ENCODE measurements at places on chromosomes 5 and 9.

DNA sequence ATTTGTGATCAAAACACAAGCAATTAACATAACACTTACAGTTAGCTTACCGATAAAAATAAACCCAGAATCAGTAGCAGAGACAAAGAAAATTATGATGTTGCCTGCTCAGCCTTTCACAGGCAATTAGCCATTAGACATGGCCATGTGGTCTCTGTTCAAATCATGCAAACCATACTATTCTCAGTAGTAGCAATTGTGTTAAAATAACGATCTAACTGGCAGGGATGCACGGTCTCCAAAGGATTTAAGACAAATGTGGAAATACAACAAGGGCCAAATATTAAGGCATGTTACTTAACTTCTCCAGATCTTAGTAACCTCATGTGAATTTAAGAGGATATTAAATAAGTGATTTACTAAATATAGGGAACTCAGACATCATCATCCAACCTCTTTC lies 59.5 kb downstream of the PTBP3 start:
- no peak for DNase-seq

DNA sequence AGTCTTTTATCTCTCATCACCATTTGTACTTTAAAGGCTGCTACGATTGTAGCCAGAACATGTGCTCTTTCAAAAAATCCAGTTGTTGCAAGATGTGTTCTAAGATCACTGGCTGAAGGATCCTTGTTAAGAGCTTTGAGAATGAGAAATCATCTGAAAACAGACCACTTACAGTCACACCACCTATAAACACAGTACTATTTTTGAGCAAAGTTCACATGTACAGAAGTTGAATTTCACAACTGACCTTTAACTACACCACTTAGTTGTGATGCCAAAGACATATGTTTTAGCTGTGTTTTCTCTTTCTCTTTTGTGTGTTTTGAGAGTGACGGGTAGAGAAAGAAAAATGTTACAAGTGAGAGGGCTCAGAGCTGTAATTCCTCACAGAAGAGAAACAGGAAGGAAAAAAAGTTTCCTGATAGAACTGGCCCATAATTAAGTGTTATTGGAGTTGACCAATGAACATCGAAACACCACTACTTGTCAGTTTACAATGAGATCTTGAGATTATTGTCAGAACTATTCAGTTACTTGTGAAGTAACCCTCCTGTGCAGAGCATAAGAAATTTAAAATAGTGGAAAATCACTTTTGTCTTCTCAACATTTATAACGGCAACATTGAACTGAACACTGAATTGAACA lies 245.4 kb downstream of the MLLT3 start:
- DNase-seq: no peak

DNA sequence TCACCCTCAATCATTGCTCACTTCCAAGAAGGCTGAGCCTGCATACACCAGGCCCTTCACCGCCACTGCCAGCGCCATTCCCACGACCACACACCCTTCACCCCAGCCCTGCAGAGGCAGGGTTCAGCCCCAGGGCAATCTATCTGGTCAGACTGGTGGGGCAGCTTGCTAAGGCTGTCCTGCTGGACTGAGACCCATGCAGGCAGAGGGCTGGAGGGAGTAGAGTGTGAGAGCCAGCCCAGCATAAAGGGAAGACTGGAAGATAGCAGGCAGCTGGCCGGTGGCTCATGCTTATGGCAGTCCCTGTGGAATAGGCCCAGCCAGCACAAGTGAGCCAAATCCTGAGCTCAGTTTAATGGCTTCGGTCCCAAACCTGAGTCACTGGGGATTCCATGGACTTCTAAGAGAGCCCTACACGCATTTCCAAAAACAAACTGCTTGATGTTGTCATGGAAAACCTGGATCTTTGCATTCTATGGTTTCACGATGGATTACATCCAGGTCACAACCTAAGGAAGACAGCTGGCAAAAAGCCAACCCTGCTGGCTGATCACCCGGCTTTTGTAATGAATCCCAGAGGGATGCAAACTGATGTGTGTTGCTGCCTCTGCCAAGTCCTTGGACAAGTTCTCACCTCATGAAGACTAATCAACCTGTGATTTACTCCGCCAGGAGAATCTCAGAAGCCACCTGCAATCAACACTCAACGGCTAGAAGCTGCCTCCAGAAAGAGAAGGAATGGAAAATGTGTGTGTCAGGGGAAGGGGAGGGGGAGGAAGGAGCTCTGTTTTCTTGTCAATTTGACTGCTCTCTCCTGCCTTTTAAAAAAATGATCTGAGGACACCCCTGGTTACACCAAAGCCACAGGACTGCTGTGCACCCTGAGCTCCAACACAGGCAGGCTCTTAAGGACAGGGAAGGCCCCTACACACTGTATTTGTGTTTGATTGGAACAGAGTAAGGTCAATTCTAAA lies 143.6 kb downstream of the LHFPL2 start:
- peak; percentile 100 for DNase-seq

- DNase-seq: no peak
These were observed 166.3 kb downstream of the DOCK2 start for GRCh38 chr5:169803077-169803981.

DNA sequence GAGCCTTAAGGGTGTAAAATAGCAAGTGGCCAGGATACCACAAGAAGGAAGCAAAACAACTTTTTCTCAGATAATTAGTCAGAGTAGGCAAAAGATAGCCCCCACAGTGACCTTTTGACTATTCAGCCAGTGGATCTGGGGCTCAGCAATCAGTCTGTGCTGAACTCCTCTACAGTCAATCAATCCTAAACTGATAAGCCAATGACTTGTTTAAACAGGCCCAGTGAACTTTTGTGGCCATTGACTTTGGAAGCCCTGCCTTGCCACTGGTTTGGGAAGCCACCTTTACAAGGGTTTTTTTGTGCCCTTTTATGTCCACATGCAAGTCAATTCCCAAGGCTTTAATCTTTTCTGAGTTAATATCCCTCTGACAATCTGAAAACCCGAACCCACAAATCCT lies 1565.0 kb upstream of the WWC1 start:
- no peak for DNase-seq

- no peak for DNase-seq
These were observed 87.6 kb upstream of the COL5A1 start for GRCh38 chr9:134553996-134554372.

DNA sequence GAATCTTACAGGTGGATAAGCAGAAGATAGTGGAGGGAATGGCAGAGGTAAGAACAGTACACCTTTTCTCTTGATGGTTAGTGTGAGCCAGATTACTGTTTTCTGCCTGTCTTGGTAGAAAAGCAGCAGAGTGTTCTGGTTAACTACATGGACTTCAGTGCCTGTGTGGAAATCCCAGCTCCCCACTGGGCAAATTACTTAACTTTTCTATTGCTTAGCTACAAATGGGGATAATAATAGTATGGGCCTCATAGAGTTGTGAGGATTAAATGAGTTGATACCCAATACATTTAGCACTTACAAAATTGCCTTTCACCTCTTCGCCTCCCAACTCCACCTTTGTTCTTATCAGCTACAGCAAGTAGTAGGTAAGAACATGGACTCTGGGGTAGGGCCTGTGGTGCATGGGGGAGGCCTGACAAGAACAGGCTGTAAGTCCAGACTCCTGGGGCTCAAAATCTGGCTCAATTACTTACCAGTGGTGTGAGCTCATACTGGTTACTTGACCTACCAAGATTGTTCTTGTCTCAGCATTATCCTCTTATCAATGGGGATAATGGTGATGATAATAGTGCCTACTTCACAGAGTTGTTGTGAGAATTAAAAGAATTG lies 125.1 kb downstream of the LIFR start:
- DNase-seq: no peak

- no peak for DNase-seq
These were observed 11.5 kb downstream of the PRRX2 start for GRCh38 chr9:129676975-129677374.

DNA sequence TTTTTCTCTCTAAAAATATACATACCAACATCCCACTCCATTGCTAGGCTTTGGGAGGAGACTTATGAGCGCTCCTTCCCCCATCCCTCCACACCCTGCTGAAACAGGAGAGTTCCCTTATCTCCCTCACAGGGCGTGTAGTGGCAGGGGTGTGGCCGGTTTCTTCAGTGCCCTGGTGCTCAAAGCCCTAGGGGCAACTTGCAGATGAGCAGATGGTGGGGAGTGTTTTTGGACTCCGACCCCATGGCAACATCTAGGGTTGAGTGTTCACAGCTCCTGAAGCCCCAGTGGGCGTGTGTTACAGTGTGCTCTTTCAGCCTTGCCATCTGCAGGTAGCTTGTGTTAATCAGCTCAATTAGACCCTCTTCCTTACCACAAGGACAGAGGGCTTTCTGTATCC lies 409.5 kb downstream of the MAT2B start:
- DNase-seq: no peak

- DNase-seq: no peak
These were observed 6.6 kb downstream of the SLC22A4 start for GRCh38 chr5:132300577-132301343.

GRCh38 chr9:137504432-137504777 lies 45.3 kb upstream of the NSMF start:
- DNase-seq: no peak

DNA sequence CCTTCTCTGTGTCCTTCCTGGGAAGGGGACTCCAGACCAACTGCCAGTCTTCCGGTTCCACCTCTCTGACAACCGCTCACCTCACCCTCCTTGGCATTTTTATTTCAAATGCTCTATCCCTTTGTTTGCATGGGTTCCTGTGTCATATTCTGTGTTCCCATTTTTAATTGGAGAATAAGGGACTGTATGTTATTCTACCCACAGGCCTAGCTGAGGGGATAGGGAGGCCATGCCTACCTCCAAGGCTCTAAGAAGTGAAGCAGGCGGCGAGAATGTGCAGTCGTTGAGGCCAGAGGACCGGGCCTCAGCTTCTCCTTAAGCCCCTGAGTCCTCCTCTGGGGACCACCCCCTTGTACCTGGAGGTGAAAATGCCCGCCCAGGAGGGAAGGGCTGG lies 936 bp upstream of the WDR5 start:
- DNase-seq: no peak

- DNase-seq: no peak
These were observed 15.7 kb downstream of the TMC1 start for GRCh38 chr9:72537011-72537545.

DNA sequence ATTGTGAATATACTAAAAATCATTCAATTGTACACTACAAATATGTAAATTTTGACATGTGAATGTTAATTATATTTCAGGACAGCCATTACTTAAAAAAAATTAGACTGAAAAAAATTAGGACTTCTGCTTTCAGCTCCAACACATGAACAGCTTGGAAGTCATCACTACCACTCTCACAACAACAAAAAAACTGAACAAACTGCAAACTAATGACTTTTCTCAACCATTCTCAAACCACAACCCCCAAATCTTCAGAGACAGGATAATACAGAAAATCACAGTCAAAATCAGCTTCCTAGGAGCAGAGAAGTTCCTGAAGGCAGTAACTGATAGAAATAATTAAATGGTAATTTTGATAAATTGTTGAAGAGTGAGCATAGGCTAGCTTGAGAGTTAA lies 686.4 kb downstream of the TLE1 start:
- no peak for DNase-seq

- no peak for DNase-seq
These were observed 1.9 kb upstream of the SPDL1 start for GRCh38 chr5:169581580-169582227.

- no peak for DNase-seq
These were observed 7.1 kb upstream of the AFAP1L1 start for GRCh38 chr5:149264439-149265067.

DNA sequence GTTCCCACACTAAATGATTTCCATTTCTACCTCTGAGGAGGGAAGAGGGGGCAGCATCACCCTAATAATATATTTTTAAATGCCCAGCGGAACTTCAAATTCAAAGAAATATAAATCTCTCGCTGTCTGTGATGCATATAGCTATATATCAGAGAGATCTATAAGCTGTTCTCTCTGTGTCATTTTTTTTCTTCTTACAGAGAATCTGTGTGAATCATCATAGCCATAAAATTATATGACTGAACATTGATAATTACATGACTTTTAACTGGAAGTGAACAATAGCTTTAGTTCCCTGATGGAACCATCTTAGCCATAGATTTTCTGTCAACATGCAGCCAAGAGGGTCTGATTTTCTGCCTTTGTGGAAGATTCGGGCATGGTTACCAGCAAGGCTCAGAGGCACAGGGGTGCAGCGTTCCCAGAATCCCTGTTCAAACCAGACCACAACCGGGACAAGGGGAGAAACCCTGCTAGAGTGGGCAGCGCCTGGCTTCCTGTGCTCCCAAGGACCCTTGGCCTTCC lies 93.7 kb upstream of the OSMR start:
- DNase-seq: no peak

DNA sequence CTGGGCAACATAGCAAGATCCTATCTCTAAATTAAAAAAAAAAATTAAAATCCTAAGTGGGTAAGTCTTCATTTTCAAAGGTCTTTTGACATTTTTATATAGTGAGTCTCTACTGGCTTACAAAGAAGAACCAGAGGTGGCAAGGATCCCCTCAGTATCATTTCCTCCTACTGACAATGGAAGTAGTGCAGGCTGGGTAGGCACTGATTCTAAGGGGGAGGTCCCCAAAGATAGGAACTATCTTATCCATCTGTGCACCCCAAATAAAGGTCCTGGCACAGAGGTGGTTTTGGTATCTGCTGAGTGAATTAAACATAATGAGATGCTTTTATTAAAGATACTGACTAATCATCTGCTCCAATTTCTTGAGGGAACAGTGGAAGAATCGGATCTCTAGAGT lies 4.2 kb downstream of the FAM193B start:
- no peak for DNase-seq

DNA sequence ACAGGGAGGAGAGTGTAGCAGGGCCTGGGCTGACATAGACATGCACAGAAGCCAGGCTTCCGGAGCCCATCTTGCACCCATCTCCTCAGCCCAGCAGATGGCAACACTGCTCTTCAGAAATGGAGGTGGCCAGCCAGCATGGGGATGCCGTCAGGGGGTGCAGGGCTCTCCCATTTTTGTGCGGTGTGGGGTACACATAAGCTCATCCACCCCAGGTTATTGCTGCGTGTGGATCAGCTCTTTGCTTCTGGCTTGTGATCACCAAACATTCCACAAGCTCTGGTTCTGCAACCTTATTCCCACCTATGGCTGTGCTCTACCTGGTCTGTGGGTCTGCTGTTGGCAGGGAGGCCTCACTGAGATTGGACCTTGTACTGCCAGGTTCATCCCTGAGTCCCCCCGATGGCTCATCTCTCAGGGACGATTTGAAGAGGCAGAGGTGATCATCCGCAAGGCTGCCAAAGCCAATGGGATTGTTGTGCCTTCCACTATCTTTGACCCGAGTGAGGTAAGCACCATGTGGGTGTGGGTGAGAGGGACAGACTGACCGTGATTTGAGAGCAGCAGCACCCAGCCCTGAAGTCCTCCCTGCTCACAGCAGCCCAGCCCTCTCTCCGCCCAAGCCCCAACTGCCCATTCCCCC lies 17.3 kb downstream of the SLC22A5 start:
- DNase-seq: peak; percentile 51

DNA sequence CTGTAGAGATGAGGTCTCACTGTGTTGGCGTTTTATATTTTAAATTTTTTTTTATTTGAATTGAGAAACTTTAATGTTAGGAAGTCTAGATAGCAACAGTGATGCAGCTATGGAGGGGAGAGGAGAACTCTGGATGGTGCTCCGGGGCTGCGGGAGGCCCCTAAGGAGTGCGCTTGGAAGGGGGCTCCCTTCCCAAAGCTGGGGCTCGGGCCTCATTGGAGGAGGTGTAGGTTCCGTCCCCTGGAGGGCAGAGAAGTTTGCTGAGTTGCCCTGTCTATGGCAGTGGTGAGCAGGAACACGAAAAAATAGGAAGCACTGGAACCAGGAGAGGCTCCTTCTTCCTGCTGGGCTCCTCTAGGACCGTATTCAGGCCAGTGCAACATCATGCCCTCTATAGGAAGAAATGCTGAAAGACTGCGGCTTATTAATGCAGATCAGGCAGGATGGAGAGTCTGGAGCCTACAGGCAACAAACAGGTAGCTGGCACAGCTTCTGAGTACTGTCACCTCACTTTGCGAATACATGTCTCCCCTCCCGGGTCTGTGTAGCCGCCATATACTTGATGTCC lies 16.1 kb downstream of the AHRR start:
- no peak for DNase-seq

All from pulmonary artery endothelial cell (primary cell).